ENCODE measurements at places on chromosomes 5 and 9. TPM values are rescaled to one million over a fixed set of nuclear protein-coding genes. Genes with fewer than 3 reads are reported as not detected.

DNA sequence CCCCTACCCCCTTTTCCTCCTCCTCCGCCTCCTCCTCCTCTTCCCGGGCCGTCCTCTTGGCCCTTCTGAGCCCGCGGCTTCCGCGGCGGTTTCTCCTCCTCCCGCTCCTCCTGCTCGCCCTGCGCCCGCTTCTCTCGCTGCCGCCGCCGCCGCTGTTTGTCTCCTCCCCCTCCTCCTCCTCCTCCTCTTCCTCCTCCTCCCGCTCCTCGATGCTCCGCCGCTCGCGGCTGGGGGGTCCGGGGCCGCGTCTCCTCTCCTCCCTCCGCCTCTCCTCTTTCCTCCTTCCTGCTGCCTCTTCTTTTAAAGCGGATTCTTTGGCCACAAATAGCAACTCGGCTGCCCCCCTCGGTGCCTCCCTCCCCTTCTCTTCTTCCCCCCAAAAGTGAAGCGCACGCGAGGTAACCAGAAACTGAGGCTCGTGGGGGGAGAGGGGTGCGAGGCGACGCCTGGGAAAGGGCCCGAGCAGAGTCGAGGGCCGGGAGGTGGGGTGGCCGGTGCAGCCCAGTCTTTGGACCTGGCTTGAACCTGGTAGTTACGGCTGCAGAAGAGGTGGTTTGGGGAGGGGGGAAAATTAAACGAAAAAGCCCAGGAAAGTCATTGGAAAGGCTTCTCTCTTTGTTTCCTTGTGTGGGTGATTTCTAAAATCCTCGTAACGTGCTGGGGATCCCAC is 1058.5 kb upstream of the DMAC1 start:
- H3K27me3 ChIP-seq: no peaks in the 10 kb centered on the region
- DNase-seq: no peak
- H3K4me3 ChIP-seq: no peak overlapping the region
- H3K36me3 ChIP-seq: no peaks in the 10 kb centered on the region
- no peaks in the 10 kb centered on the region for H3K4me1 ChIP-seq

GRCh38 chr9:9623506-9623905 is 989.3 kb downstream of the PTPRD start:
- no peaks in the 10 kb centered on the region for H3K27me3 ChIP-seq
- H3K4me1 ChIP-seq: no peaks in the 10 kb centered on the region
- no peaks in the 10 kb centered on the region for H3K36me3 ChIP-seq
- no peak overlapping the region for H3K4me3 ChIP-seq
- H3K27ac ChIP-seq: no peak overlapping the region
- DNase-seq: no peak

DNA sequence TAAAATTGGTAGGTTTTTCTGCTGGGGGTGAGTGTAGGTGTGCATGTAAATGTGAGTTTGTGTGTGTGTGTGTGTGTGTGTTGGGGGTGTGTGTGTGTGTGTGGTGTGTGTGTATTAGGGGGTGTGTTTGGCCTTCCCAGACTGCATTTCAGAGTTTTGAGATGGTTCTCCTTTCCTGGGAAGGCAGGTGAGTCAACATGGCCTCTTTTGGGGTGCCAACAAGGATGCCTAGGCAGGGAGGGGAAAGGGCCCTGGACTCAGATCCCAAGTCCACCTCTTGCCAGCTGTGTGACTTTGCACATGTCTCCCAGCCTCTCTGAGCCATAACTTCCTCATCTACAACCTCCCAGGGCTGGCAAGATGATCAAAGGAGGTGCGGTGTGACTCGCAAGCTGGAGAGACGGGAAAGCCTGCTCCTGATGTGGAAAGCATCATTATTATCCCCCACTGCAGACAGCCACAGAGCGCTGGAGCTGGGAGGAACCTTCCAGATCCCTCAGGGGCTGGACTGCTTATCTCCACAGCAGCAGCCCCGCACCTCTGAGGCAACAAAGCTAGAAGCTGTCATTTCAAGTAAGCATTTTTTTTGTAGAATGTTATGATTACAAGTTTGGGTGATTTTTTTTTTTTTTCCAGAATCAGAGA is 63.5 kb upstream of the TBC1D2 start:
- H3K36me3 ChIP-seq: no peaks in the 10 kb centered on the region
- no peak overlapping the region for H3K4me3 ChIP-seq
- H3K27me3 ChIP-seq: no peaks in the 10 kb centered on the region
- H3K27ac ChIP-seq: no peak overlapping the region
- DNase-seq: no peak

Gene TIGD6
- total RNA-seq: 2.1 TPM

GRCh38 chr9:130030651-130031127 is 12.3 kb downstream of the FNBP1 start:
- H3K27ac ChIP-seq: no peak overlapping the region
- H3K4me3 ChIP-seq: no peak overlapping the region
- DNase-seq: no peak

Gene LIX1
- total RNA-seq: not detected

GRCh38 chr5:35194635-35195471 is 35.4 kb downstream of the PRLR start:
- H3K4me3 ChIP-seq: no peak overlapping the region
- peaks cover 47% of the 10 kb centered on the region for H3K27me3 ChIP-seq
- DNase-seq: no peak
- no peak overlapping the region for H3K27ac ChIP-seq

Gene HRH2
- 0.12 TPM for total RNA-seq

Data from HCT116 (cell line).